ENCODE measurements at places on chromosomes 13 and 19.

DNA sequence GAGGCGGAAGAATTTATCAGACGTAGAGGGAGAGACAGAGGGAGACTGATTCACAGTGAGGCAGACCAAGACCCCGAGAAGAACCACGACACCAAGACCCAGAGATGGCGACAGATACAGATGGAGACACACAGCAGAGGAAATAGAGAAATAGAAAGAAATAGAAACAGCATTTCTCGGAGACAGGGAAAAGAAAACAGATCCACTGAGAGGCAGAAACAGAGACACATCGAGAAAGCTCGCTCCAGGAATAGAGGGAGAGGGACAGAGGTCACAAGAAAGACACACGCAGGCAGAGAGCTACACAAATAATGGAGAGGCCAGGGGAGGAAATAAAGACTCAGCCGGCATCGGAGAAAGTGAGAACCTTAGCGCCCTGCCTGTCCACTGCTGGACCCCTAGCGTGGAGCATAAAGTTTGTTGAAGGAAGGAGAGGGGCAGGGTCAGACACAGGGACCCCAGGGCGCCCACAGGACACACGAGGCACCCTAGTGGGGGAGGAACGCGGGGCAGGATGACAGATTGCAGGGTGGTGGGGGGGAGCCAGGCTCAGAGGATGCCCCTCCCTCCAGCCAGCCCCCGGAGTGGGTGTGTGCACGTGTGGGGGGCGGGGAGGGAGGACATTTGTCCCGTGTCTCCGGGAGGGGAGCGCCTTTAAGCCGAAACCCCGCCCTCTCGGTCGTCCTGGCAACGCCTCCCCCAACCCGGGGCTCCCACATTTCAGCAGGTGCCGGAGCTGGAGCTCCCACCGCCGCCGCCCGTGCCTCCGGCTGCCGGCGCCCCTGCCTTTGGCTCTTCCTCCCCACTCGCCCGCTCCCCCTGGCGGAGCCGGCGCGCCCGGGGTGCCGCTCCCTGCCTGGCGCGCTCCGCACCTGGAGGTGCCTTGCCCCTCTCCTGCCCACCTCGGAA is at the start of gene PRKCG:
Gene PRKCG (plus strand): TSS at position 716 of the 909 bp plus-strand sequence. CDS start 298 bp downstream, outside the sequence.
- DNase-seq = no peak

DNA sequence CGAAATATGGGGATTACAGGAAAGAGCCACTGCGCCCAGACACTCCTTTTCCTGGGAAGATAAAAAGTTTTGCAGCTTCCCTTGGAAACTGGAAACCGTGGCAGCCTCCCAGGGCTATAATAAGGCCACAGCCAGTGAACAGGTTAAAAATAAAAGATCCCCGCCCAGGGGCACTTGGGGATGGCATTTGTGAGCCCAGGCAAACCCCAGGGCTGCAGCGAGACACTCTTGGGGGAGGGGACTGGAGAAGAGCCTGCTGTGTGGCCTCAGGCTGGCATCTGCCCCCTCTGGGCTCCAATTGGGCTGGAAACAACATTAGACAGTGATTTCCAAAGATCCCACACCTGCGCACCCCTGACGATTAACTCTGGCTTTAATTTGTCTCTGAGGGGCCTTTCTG is 11.2 kb downstream of the FEM1A start:
- DNase-seq = no peak

DNA sequence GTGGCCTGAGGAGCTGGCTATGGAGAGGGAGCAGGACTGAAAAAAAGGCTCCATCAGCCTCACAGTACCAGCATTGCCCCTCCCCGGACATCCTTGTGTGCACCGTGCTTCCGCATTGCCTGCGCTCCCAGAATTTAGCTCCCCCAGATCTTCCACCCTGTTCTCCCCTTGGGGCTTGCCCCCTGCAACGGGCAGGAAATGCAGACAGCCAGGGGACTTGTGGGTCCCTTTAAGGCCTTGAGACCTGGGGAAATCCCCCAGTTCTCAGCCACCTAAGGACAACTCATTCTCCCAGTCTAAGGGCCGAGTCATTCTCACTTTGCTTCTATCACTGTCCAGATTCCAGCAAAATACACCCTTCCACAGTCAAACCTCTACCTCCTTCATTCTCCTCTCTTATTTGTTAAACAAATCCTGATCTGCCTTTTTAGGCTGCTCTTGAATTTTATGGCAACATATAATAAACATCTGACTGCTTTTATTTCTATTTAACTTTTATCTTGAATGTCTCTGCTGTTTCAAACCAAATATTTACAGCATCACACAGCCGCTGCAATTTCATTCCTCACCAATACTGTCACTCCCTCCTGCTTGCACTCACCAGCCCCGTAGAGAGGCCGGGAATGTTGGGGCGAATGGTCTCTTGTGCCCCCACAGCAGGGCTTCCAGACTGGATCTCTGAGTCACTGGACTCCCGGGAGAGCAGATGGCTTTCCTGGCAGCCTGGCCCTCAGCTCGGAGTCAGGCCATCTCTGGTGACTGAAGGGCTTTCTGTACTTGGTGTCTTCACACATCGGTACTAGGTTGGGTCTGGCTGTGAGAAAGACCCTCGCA is 221.9 kb downstream of the TSHZ3 start:
- DNase-seq = no peak

- no peak for DNase-seq
Measured at GRCh38 chr13:30125422-30126073, 181.8 kb downstream of the KATNAL1 start.
